ENCODE measurements at places on chromosomes 5 and 9.

- DNase-seq = peak; percentile 38
Observed at GRCh38 chr9:37471942-37472684, 6.9 kb upstream of the ZBTB5 start.

GRCh38 chr5:125517973-125518550 lies 771.6 kb upstream of the ZNF608 start:
- DNase-seq = no peak

DNA sequence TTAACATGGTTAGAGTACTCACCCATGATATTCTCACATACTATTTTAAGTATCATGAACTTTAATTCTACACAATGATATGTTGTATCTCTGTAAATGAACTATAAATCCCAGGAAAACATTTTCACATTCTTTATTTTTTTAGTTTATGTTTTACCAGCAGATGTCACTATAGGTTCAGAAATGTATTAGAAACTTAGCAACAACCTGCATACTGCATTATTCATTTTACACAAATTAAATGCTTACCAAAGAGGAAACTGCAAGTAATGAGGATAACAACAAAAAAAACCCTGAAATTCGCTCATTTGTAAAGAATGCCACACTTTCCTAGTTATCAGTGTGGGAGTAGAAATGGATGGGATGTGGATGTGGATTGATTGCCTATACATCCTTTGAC lies 217.5 kb upstream of the OTULINL start:
- DNase-seq = no peak

DNA sequence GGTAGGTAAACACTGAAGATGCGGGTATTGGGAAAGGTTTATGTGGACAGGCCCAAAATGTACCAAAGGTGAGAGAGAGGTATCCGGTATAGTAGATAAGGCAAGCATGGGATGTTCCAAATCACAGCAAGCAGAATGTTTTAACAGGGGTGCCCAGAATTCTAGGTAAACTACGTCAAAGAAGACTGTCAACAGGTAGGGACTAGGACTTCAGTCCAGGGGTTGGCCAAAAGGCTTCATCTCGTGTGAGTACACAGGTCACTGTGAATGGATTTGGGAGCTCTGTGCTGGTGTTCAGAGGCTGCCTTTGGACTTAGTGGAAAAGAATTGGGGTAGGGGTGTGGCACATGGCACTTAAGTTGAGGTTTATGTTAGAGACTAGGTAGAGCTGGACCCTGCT lies 66.4 kb downstream of the PIK3R1 start:
- no peak for DNase-seq

GRCh38 chr9:128701227-128701854 lies 962 bp upstream of the PKN3 start:
- no peak for DNase-seq

- no peak for DNase-seq
Observed at GRCh38 chr5:55675119-55675518, 37.0 kb downstream of the SLC38A9 start.

DNA sequence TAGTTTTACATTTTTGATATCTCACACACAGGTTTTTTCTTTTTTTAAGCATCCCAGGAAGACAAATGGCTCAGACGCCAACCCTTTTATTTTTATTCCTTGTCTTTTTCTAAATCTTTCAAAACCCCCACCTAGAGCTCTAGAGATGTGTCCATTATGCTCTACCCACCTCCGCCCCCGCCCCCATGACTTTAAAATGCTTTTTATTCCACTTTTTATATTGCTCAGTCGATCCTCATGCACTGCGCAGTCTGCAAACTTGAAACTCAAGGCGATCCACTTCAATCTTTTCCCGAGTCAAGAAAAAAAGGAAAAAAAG lies 411 bp upstream of the MAT2B start:
- DNase-seq = no peak

Data from T1000 (cell line).